ENCODE measurements at places on chromosomes 11 and 22.

DNA sequence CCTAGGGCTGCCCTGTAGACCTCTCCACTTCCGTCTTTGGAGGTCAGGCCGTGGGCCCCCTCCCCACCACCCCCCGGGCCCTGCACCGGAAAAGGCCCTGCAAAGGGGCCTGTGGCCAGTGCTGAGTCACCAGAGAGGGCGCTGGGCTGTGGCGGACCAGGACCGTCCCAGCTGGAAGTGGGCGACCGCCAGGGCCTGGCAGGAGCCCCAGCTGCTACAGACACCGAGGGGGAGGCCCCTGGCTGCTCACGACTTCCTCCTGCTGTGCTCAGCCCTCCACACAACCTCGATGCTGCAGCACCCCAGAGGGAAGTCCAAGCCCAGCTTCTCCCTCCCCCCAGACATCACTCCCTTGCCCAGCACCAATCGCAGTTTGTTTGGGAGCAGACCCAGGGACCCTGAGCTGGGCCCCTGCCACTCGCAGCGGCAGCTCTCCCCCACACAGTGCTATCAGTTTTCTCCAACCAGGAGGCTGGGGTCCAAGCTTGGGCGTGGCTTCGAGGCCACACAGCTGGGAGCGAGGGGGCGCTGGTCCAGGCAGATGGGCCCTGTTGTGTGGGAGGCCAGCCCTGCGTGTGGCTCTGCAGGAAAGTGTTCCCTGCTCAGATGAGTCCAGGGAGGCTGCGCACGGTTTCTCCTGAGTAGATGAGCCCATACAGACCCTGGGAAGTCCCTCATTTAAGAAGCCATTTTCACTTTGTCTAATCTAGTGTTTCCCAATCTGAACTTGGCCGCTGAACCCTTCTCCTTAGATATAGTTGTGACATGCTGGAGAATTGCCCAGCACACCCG lies 5.6 kb upstream of the SH3BP1 start:
- no peak for DNase-seq

GRCh38 chr11:13210424-13210823 lies 67.2 kb upstream of the BMAL1 start:
- DNase-seq, result no peak

DNA sequence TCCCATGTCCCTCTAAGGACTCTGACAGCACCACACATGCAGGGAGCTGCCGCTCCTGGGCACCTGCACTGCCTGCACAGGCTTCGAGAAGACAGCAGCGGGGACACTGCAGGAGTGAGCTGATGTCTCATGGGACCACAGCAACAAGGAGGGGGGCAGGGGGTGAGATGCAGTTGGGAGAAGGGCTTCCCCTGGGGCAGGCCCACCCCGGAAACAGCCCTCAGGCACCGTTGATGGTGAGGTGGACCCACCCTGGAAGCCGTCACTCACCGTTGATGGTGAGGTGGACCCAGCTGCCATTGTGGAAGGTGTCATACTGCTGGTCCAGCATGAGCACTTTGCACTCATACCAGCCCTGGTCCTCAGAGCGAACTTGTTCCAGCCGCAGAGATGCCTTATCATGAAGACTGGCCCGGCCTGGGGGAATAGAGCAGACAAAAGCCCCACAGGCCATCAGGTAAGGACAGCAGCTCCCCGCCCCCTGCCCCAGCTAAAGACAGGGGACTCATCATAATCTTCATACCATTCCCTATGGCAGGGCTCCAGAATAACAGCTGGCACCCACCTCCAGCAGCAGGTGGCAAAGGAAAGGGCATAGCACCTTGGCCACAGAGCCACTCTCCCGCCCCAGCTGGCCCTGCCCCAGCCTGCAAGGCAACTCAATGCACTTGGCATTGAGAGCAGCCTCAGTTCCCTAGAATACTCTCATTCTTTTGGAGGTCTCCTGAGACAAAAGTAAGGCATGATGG lies 12.6 kb downstream of the IGSF9B start:
- no peak for DNase-seq

DNA sequence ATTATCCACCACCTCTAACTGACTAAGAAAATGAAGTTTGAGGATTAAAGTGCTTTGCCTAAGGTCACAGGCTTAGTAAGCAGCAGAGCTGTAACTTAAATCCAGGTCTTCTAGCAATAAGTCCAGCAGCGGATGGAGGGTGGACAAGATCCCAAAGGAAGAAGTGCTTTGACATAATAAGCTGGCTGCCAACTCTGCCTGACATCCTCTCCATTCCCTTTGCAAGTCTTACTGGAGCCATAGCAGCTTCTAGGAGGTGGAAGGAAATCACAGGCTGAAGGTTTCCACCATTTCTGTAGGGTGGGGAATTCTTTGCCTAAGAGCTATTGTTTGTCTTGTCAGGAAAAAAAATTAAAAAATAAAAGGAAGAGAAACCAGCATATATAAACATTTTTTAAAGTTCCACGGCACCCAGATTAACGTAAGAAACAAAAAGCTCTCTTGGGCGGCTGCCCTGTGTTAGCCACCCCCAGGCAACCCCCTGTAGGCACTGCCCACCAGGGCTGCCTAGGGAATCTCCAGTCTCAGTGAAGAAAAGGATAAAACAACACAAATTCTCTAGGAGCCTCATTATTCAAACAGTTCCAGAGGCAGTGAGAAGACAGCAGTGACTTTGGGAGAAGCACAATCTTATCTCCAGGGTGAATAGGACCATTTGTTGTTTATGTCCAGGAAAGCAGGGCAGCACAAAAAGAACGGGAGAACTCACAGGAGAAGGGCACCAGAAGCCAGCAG lies 380.8 kb upstream of the CADM1 start:
- DNase-seq, result no peak

DNA sequence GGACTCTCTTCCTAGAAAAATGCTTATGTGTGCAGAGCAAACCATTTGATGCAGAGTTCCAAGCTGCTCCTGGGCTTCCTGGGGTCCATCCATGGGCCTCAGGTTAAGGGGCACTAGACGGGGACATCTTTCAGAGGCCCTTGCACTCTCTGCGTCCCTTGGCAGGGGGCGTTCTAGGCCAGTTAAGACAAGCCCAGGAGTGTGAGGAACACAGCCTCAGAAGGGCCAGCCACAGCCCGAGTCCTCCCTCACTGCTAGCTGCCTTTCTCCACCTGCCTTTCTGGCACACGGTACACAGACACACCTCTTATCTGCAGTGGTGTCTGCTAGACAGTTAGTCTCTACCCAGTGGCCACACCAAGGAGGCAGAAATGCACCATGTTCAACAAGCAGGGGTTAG lies 18.0 kb upstream of the BID start:
- no peak for DNase-seq

GRCh38 chr11:93740031-93740729 lies 1.1 kb downstream of the TAF1D start:
- no peak for DNase-seq

- no peak for DNase-seq
These were observed 437.8 kb upstream of the CCDC90B start for GRCh38 chr11:83723999-83724398.

DNA sequence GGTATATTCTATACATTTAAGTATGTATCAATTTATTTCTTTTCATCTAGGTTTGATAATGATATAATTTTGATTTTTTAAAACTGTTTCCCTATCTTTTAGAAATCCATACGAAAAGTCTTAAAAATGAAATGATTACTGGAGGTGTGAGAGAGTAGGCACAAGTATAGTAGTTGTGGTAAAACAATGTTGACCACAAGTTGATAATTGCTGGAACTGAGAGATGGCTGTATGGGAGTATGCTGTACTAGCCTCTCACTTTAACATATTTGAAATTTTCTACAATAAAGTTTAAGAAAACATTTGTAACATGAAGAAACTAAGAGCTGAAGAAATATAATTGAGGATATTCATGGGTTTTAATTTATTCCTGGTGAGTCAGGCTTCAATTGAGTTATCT lies 30.0 kb downstream of the FSHB start:
- DNase-seq, result no peak

DNA sequence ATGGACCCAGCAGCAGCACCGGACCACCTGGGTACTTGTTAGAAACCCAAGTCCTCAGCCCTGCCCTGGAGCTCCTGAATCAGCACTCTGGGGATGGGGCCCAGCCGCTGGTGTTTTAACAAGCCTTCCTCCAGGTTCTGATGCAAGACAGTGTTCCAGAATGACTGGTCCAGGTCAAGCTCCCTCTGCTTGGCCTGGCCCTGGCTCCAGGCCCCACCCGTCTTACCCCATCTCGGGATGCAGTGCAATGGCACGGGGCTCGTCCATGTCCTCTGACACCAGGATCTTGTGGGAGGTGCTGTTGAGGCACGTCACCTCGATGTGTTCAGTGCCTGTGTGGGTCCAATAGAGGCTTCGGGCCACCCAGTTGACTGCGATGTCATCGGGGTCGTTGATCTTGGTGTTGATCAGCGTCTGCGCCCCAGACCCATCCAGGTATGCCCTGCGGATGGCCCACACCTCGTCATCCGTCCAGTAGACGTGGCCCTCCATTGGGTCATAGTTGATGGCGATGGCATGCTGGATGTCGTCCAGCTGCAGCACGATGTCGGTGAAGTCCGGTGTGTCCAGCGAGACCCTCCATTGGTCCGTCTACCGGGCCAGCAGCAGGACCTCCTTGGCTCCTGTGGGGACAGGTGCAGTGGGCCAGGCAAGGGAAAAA lies 140.3 kb downstream of the CRYBB2 start:
- no peak for DNase-seq

GRCh38 chr22:40890881-40891280 lies 29.0 kb upstream of the DNAJB7 start:
- DNase-seq, result no peak

DNA sequence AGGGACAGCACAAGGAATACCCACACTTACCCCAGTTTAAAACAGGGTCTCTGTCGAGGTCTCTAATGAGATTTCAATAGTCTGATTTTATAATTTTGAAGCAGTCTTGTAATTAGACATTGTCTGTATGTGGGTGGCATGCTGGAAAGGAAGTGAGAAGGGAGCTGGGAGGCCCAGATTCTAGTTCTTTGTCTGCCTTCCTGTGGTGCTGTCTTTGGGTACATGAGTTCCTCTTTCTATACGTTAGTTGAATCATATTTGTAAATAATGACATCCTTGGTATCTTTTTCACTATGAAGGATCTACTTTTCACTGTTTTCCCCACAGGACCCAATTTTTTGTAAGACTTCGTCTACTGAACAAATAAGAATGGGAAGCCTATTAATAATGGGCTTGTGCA lies 42.0 kb upstream of the TENM4 start:
- no peak for DNase-seq

DNA sequence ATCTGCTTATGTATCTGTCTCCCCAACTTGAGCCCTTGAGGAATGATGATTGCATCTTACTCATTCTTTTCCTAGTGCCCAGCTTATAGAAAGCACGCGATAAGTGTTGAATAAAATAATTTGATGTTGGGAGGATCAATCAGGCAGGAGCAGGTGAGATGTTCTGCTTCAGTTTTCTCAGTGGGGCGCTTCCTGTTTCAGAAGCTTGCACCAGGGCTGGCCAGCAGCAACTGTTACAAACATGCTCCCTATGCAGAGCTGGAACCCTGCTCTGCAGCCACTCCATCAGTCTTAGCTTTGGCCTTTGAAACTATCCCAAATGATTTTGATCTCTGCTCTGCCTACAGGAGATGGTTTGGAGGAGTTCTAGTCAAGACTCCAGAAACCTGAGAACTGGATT lies 3.9 kb downstream of the ENDOD1 start:
- no peak for DNase-seq

GRCh38 chr11:27248576-27249509 lies 114.2 kb downstream of the CCDC34 start:
- DNase-seq, result no peak

DNA sequence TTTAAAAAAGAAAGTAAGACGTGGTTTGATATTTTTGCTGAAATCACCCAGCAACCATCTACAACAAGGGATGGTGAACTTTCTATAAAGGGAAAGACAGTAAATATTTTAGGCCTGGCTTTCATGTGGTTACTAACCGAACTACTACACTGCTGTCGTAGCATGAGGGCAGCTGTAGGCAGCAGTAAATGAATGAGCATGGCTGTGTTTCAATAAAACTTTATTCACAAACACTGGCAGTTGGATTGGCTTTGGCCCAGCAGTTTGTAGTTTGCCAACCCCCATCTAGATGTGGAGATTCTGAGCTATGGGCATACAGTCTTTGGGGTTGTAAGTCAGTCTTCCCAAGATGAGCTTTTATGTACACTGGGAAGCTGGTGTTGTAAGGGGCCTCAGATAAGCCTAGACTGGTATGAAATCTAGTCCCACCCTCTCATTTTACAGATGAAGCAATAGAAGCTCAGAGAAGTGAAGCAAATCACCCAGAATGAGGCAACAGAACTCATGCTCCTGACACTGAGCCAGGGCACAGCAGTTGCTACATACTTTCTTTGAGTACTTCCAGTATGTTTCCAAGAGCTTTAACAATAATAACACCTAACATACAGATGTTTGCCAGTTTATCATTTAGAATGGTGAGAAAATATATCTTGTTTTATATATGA lies 204.4 kb downstream of the ADAMTS15 start:
- DNase-seq, result no peak

DNA sequence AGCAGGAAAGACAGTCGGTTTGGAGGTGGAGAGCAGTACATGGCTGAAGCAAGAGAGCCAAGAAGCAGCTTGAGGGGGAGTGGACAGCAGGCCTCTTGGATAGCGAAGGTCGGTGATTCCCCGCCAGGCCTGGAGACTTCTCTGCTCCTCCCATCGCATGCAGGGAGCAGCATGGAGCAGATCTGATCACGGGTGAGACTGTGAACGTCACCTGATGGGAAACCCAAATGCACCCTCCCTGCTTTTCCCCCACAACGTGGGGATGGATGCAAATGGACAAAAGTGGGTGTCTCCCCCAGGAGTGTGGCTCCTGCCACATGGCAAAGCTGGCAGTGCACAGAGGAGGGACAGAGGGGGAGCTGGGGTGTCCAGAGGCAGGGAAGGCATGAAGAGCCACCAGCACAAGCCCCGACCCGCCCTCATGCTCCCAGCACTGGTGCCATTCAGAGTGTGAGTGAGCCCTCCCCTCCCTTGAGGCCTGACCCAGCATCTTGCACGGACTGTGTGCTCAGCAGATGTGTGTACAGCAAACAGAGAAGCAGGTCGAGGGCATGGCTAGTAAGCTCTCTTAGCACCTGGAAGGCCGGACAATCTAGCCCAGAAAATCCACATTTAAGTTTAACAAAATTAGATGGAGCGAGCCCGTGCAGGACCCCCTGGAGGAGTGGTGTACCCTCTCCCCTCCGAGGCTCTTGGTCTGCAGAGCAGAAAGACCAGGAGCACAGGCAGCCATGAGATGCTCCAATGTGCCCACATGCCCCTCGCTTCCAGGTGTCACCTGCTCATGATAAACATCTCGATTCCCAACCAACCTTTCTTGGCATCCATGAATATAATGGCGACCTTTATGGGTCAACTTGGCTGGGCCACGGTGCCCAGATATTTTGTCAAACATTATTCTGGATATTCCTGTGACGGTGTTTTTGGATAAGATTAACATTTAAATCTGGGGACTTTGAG lies 661.7 kb downstream of the TBC1D22A start:
- DNase-seq, result no peak

GRCh38 chr11:32400196-32400595 lies 35.1 kb downstream of the WT1 start:
- no peak for DNase-seq

- DNase-seq, result no peak
These were observed 101.4 kb upstream of the C11orf87 start for GRCh38 chr11:109320595-109320994.

DNA sequence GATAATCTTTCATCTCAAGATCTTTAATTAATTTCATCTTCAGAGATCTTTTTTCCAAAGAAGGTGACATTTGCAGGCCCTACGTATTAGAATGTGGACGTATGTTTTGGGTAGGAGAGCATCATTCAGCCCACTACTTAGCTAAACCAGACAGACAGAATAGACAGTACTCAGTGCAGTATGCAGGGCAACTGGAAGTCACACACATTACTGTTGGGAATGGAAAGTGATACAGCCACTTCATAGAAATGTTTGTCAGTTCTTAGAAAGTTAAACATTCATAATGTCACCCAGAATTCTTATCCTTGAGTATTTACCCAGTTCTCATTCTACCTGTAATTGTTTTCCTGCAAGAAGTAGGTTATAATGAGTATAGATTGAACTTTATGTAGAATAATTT lies 102.9 kb downstream of the PPP6R3 start:
- DNase-seq, result no peak

All from activated CD4-positive, CD25-positive, alpha-beta regulatory T cell treated with anti-CD3 and anti-CD28 coated beads, Interleukin-2, amount 50 U/mL, for 16 hours (primary cell).